ENCODE measurements at places on chromosomes 5 and 9. TPM values are rescaled to one million over a fixed set of nuclear protein-coding genes. Genes with fewer than 3 reads are reported as not detected.

- DNase-seq, result peak; percentile 36
Observed at GRCh38 chr5:110625376-110625999, 101.0 kb downstream of the TMEM232 start.

GRCh38 chr5:96548905-96549304 lies 113.3 kb upstream of the CAST start:
- no peak for DNase-seq

- DNase-seq, result no peak
Observed at GRCh38 chr5:72702881-72703434, 113.5 kb upstream of the TNPO1 start.

DNA sequence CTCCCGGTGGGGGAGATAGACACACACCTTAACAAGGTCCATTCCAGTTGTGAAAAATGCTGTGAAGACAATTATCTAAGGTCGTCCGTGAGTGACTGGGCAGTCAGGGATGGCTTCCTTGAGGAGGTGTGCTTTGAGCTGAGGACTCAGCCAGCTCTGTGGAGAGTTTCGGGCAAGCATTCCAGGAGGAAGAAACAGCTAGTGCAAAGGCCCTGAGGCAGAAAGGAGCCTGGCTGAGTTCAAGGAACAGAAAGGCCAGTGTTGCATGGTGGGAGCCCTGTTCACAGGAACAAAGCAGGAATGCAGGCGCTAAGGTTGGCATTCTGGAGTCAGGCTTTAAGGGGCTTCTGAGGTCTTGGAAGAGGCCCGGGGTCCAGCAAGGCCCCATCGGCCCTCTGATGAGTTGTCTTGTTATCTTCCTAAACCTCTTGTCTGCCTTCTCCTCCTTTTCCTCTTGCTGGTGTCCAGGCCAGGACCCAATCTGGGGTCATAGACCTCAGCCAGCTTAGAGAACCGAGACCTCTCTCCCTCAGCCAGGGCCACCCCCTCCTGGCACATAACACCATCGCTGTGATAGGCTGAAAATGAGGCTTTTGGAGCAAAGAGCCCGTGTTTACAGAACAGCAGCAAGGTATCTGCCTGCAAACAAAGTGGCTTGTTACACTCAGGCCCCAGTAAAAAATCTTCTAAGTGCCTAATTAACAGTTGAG lies 270.2 kb upstream of the MVB12B start:
- DNase-seq, result no peak

GRCh38 chr9:2464624-2465023 lies 157.0 kb upstream of the VLDLR start:
- no peak for DNase-seq

DNA sequence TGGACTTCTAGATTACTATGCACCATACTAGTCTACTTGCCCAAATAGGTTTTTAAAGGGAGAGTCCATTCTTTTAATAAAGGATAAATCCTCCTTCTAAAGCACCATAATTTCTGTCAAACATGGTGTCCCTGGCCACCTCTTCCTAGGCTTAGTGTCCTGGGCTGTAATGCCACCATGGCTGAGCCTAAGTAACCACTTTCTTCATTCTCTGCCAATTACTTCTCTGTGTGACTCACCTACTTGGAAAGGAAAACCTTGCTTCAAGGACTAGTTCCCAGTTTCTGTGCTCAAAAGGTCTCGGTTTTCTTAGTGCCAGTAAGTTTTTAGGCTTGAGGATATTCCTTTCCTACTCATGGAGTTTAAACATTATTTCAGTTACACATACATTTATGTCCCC lies 273.4 kb downstream of the DENND1A start:
- DNase-seq, result no peak

GRCh38 chr5:172841256-172841655 lies 7.2 kb downstream of the ERGIC1 start:
- no peak for DNase-seq

DNA sequence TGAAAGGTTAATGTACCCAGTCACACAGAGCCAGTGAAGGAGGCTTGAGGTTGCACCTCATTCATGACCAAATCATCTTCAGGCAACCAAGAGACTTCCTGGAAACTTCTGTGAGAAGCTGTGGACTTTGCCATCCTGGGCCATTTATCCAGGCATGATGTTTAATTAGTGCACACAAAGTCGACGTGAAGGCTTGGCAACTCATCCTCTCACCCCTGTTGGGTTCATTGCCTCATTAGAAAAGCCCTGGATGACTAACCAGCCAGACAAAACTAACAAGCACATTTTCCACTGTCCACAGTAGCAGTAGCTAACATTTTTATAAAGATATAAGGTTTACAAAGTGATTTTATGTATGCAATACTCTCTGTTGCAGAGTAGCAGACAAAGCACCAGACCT lies 65.7 kb upstream of the ZNF462 start:
- DNase-seq, result no peak

- no peak for DNase-seq
Observed at GRCh38 chr9:95230046-95230445, 87.5 kb downstream of the FANCC start.

DNA sequence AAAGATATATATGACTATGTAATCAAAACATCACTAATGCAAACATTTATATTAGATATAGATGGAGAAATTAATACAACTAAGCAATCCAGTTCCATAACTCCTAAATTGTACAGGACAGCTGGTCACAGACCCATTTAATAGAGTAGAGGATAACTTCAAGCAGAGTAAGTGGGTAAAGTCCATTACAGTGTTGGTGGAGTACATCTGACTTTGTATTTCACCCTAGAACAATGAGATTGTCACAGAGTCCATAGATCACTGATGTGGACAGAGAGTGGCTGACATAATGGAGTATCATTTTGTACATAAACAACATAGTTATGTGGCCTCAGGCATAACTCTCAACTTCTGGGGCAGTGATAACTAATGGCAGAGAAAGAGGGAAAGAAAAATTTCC lies 267.8 kb upstream of the KLF9 start:
- no peak for DNase-seq

DNA sequence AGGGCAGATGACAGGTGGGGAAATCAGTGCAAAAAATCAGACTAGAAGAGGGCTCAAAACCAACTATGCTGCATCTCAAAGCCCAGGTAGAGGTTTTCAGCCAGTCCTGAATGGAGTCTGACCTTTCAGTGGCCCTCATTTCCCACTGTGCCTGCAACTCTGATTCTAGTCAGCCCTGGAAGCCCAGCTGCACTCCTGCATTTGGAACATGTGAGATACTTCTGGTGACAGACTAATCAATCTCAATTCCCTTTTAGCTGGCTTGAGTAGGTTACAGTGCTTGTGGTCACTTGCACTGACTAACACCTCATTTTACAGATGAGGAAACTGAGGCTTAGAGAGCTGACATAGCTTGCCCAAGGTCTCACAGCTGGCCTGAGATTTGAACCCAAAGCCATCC lies 7.9 kb upstream of the ACSL6 start:
- DNase-seq, result no peak

DNA sequence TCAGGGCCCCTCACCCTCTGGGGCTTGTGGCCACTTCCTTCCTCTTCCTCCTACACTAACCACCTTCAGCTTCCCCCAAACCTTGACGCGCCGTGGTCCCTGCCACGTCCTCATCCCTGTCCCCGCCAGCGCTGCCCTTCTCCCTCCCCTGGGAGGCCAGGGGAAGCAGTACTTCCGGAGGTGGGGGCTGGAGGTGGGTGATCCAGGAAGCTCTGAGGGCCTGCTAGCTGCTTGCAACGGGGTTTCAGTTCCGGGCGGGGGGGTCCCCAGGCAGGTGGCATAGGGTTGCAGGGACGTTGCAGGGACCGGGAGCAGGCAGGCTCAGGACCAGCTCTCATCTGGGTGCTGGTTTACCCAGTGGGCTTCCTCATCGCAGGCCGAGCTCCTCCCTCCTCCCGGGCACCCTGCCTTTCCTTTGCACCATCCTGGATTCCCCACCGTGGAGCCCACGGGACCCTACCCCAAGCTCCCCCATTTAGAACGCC lies 70.0 kb downstream of the RXRA start:
- DNase-seq, result no peak

GRCh38 chr9:79555474-79556089 lies 16.2 kb upstream of the TLE4 start:
- DNase-seq, result no peak

- no peak for DNase-seq
Observed at GRCh38 chr5:79561525-79561893, 47.6 kb upstream of the HOMER1 start.

GRCh38 chr9:18456624-18457237 lies 17.2 kb upstream of the ADAMTSL1 start:
- no peak for DNase-seq

- no peak for DNase-seq
Observed at GRCh38 chr9:117644932-117645636, 59.1 kb upstream of the TLR4 start.

DNA sequence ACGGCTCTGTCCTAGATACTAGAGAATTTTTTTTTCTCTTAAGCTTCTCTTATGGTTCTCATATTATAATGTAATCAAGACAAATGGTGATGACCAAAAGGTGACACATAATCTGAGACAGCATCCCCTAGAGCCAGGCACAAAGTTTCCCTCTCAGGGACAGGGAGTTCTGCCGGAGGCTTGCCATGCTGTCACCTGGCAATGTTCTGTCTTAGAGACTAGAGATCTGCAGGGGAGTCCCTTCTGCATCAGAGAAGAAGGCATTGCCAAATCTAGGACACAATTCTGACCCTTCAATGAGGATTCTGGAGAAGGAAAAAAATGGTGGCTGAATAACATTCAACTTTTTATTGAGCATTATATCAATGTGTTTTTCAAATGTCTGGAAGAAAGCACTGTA lies 261.2 kb upstream of the TRPC7 start:
- no peak for DNase-seq

GRCh38 chr9:130143279-130143893 lies 28.8 kb upstream of the NCS1 start:
- DNase-seq, result no peak

DNA sequence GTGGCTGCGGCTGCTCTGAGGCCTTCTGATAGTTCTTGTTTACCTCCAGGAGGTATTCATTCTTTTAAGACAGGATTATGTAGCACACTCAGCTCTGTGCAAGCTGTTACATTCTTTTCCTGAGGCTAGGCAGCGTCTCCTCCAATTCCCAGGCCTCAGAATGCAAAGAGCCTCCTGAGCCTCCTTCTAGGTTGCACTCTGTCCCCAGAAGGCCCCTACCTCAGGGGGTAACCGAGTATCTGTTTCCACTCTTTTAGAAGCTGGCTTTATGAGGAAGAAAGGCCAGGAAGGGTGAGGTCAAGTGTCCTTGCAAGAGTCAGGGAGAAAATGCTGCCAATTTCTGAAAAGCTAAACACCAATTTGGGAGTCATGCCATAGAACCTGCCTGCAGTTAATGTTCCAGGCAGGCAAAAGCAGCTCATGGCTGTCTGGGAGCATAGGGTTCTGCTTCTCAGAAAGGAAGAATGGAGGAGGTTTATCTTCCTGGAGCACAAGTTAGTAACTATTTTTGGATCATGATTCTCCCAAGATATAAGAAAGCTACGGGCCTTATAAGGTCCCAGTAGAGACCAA lies 178.9 kb downstream of the SEMA6A start:
- no peak for DNase-seq

GRCh38 chr5:154505567-154505966 lies 27.5 kb upstream of the HAND1 start:
- no peak for DNase-seq

DNA sequence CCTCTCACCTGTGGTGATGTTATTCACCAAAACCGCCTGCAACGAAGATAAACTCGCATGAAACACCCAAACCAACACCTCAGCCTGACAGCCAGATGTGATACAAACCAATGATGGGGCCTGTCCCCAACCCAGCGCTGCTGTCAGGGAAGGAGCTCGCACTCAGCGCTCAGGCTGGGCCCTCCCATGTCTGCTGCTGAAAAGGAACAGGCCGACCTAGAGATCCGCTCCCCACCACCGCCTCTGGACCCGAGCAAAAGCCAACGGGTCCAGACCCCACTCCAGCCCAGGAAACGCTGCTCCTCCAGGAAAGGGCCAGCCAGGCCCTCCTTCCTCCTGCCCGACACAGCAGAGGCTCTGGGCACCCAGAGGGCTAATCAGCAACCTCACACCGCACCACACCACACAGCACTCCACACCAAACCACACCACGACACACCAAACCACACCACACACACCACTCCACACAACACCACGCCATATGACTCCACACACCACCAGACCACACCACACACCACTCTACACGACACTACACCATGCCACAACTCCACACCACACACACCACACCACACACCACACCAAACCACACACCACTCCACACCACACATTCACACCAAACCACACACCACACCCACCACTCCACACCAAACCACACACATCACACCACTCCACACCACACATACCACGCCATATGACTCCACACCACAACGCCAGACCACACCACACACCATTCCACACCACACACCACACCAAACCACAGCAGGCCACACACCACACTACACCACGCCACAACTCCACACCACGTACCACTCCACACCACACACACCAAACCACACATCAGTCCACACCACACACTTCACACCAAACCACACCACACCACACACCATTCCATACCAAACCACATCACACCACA lies 46.5 kb downstream of the GOLM1 start:
- no peak for DNase-seq

DNA sequence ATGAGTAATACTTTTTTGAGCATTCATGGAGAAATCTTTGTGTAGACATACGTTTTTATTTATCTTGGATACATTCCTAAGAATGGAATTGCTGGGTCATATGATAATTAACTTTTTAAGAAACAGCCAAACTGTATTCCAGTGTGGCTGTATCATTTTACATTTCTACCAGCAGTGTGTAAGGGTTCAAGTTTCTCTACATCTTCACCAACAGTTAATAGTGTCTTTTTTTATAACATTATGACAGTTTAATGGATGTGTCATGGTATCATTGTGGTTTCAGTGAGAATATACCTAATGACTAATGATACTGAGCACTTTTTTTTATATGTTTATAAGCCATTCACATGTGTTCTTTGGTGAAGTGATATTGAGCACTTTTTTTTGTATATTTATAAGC lies 52.4 kb downstream of the NIPBL start:
- peak; percentile 16 for DNase-seq

GRCh38 chr5:41747708-41748107 lies 122.5 kb downstream of the OXCT1 start:
- DNase-seq, result no peak

- DNase-seq, result no peak
Observed at GRCh38 chr9:90095682-90096081, 490.9 kb downstream of the GADD45G start.

Gene FOXI1
- total RNA-seq, result not detected

Gene ZNF169
- total RNA-seq, result 7.6 TPM

Gene FST
- total RNA-seq, result not detected

Gene PFN3
- not detected for total RNA-seq

Gene NR2F1-AS1
- 2.8 TPM for total RNA-seq

Gene FAF2
- 30.7 TPM for total RNA-seq

Gene C5
- total RNA-seq, result 0.08 TPM

Gene GABBR2
- not detected for total RNA-seq

Gene TUT7
- total RNA-seq, result 11.1 TPM

Gene LURAP1L
- 26.8 TPM for total RNA-seq

Gene PLAC8L1
- total RNA-seq, result not detected

Gene TPPP
- 20.7 TPM for total RNA-seq
